ENCODE measurements at places on chromosomes 7 and 10. TPM values are rescaled to one million over a fixed set of nuclear protein-coding genes. Genes with fewer than 3 reads are reported as not detected.

GRCh38 chr10:109899356-109900331 is 23.7 kb downstream of the XPNPEP1 start:
- no peaks in the 10 kb centered on the region for H3K27me3 ChIP-seq
- H3K27ac ChIP-seq: no peak overlapping the region
- H3K4me1 ChIP-seq: peaks cover 4% of the 10 kb centered on the region
- DNase-seq: no peak

- no peak overlapping the region for H3K27ac ChIP-seq
- H3K4me1 ChIP-seq: no peaks in the 10 kb centered on the region
- no peaks in the 10 kb centered on the region for H3K36me3 ChIP-seq
Measured at GRCh38 chr10:17888189-17888588, 63.5 kb upstream of the SLC39A12 start.

DNA sequence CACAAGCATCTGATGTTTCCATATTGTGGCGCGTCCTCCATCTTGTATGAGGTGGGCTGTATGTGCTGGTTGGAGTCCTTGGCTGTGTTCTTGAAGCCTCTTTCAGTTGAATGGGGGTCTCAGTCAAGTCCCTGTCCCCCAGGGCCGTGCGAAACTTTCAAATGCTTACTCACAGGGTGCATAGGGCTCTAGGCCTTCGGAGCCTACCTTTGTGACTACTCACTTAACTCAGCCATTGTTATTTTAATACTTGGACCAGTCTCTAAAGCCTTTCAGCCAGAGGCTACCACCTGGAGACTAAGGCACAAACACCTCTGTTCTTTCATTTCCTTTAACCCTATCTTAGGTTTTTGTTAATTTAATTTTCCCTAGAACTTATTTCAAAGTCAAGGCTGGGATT is 785.9 kb downstream of the GATA3 start:
- H3K27ac ChIP-seq: no peak overlapping the region
- H3K4me3 ChIP-seq: no peak overlapping the region
- no peaks in the 10 kb centered on the region for H3K27me3 ChIP-seq
- H3K4me1 ChIP-seq: no peaks in the 10 kb centered on the region
- H3K36me3 ChIP-seq: no peaks in the 10 kb centered on the region
- DNase-seq: no peak

DNA sequence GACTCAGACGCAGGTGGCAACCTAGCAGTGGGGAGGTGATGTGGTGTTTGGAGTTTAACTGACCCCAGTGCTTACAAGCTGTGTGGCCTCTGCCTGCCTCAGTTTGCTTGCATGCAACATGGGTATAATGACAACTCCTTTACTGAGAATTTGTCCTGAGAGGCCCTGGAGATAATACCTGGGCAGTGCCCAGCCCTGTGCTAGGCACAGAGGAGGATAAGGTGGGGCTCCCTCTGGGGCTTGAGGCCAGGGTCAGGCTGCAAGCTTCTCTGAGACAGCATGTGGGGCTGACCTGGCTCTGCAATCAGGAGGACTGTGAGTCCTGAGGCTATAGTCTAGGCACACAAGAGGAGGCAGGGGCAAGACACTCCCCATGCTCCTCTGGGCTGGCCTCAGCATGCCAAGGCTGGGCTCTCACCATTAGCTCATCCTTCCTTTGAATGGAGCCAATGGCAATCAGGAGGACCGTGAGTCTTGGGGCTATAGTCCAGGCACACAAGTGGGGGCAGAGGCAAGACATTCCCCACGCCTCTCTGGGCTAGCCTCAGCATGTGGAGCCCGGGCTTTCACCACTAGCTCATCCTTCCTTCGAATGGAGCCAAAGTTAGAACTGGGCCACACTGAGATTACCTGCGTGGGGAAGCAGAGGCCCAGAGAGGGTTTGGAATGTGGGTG is 147.9 kb downstream of the RPS24 start:
- H3K36me3 ChIP-seq: no peaks in the 10 kb centered on the region
- no peaks in the 10 kb centered on the region for H3K27me3 ChIP-seq
- no peaks in the 10 kb centered on the region for H3K4me1 ChIP-seq
- H3K4me3 ChIP-seq: no peak overlapping the region
- H3K27ac ChIP-seq: no peak overlapping the region

Gene ADCY1
- polyA plus RNA-seq: 0.12 TPM

- no peaks in the 10 kb centered on the region for H3K4me1 ChIP-seq
- H3K36me3 ChIP-seq: no peaks in the 10 kb centered on the region
- DNase-seq: no peak
Measured at GRCh38 chr7:47024991-47025390, 556.9 kb downstream of the TNS3 start.

Gene BAG3
- polyA plus RNA-seq: 7.4 TPM

Measured in B cell (primary cell).